ENCODE measurements at places on chromosomes 12 and 14.

- no peak for DNase-seq
Measured at GRCh38 chr14:76136476-76137110, 15.1 kb upstream of the GPATCH2L start.

DNA sequence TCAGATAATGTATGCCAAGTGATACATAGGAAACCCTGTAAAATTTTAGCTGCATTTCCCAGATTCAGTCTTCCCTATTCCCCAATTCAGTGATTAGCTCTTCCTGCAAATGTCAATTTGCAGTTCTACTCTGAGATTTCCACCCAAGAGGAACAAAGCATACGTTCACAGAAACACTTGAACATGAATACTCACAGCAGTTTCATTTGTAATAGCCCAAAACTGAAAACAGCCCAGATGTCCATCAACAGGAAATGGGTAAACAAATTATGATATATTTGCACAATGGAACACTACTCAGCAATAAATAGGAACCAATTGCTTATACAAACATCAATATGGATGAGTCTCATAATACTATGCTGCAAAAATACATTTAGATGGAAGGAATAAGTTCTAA, 194.2 kb downstream of the GXYLT1 start:
- DNase-seq = no peak

DNA sequence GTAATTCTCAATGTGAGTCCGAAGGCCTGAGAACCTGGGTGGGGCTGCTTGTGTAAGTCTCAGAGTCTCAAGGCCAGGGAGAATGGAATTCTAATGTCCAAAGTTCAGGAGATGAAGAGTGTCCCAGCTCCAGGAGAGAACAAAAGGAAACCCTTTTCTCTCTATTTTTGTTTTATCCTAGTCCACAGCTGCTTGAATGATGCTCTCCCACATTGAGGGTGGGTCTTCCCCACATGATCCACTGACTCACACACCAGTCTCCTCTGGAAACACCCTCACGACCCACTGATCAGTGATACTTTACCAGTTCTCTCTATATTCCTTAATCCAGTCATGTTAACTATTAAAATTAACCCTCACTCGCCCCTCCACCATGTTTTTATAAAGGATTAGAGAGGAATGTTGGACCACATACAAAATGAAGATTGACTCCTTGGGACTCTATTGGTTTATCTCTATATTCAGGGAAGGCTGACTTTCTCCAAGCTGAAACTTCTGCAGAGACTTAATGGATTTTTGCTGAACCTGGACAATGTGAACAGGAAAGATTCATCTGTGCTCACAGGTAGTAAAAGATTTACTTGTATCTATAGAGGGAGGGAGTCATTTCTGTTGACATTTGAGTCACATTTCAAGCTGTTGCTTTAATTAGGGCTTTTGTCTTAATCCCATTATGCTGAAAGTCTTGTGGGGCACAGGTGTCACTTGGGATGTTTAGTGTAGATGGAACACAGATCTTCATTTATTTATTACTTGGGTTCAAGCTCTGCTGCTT, 1061.0 kb upstream of the TMEM132C start:
- no peak for DNase-seq

DNA sequence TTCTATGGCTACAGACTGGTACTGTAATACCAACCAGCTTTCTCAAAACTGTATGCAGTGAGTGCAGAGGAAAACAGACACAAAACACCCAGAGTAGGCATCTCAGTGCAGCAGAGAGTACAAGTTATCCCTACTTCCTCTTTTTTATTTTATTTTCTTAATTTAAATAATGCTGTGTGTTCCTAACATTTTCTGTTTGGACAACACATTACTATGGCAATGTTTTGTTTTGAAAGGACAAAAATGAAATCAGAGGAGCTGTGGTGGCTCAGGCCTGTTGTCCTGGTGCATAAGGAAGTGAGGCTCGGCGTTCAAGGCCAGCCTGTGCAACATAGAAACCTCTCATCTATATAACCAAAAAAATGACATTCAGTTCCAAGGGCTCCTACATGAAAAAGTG, 33.7 kb upstream of the SELPLG start:
- DNase-seq = no peak

GRCh38 chr12:106962286-106962685, 6.6 kb downstream of the TMEM263 start:
- DNase-seq = no peak

DNA sequence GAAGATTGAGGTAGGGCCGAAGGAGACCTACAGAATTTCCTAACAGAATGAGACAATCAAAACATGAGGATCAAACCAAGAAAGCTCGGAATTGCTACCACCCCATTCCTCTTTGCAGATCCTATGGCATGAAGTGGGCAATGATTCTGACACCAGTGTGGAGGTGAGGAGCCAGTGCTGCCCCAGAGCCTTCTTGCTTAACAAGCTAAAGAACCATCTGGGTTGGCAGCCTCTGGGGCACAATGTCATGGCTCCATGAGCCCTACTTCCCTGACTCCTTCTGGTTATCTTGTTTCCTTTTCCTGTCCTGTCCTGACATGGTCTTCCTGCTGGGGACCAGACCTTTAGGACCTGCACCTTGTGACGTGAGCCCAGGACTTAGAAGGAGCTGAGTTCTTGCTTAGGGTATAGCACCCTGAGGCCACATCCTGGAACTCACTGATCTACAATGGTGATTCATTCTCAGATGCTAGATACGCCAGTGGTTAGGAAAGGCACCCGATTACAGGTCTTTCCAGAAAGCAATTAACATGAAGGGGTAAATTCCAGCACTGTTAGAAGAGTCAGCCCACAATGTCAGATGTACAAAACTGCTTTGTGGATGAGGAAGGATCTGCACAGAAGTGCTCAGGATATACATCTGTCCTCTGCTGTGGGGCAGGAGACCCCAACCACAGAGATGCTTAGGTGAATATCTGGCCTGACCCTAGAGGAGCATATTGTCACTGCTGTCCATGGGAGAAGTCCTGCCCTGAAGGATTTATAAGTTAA, 324.2 kb downstream of the ZFP36L1 start:
- DNase-seq = no peak

- DNase-seq = no peak
Measured at GRCh38 chr14:57295239-57295638, 26.5 kb downstream of the AP5M1 start.

GRCh38 chr12:126343321-126343720, 1278.1 kb downstream of the AACS start:
- DNase-seq = no peak

DNA sequence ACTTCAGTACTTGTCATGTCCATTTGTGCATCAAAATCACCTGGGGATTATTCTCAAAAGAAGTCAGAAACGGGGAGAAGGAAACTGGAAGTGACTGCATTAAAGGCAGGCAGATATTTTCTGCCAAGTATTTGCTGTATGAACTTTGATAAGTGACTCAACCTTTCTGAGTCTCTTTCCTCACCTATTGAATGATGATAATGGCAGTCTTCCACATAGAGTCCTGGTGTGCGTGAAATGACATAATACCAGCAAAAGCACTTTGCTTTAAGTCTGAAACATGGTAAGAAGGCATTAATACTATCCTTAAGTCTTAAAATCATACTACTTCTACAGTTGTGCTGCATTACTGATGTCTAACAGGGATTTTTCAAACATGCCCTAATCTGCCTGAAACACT, 278.5 kb downstream of the ADAMTS20 start:
- no peak for DNase-seq

GRCh38 chr12:104317538-104318210, 14.1 kb downstream of the EID3 start:
- DNase-seq = no peak

GRCh38 chr12:95424271-95424994, 49.5 kb upstream of the METAP2 start:
- no peak for DNase-seq

- no peak for DNase-seq
Measured at GRCh38 chr12:61554268-61555008, 705.8 kb upstream of the USP15 start.

GRCh38 chr12:3315201-3315661, 175.8 kb upstream of the PRMT8 start:
- no peak for DNase-seq

- DNase-seq = no peak
Measured at GRCh38 chr12:12481631-12482030, 81.0 kb downstream of the DUSP16 start.

DNA sequence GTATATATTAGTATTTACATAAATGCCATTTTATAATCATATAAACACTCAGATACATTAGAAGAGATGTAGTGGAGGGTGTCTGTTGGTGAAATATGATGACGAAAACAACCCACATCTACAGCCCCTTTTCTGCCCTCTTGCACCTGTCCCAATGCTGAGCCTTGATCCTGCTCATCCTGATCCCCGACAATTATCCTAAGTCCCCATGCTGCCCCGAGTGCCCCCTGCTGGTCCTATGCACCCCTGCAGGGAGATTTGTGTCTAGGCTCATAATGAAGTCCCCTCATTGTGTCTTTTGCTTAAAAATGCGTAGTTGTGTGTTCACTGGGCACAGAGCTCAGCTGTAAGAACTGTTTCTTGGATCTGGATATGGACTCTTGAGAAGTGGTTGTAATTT, 554.5 kb downstream of the TMEM121 start:
- no peak for DNase-seq

- DNase-seq = no peak
Measured at GRCh38 chr12:42448841-42449240, 122.9 kb downstream of the PPHLN1 start.

DNA sequence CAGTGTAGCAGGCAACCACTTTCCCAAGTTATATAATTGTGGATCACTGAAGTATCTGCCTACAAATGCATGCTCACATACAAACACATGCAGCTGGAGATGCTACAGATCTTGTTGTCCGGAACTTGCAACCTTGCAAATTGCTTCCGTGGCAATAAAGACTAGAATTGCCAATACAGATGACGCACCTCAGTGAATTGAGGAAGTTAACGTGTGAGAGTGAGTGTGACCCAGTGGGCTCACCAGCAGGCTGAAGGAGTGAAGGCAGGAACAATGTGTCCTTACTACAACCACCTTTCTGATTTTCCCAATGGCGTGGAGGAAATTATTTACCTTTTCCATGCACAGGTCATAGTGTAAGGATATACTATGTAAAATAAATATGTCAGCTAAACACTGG, 89.4 kb upstream of the GRIP1 start:
- no peak for DNase-seq

DNA sequence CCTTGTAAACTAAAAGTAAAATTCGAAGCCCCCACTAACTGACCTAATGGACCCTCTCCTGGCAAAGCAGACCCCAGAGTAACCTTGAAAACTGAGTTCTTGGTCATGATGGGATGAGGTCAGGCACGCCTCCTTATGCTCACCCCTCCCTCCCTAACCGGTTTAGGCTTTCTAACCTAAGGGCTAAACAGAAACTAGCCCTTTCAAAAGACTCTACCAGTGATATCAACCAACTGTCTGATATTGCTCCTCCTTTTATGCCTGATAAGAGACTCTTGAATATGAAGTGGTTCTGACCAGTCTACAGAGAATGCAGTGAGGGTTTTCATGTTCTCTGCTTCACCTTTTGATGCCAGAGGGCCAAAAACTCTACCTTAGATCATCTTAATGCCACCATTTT, 4.8 kb upstream of the LPCAT3 start:
- no peak for DNase-seq

GRCh38 chr12:107843351-107844311, 69.1 kb downstream of the ASCL4 start:
- no peak for DNase-seq

DNA sequence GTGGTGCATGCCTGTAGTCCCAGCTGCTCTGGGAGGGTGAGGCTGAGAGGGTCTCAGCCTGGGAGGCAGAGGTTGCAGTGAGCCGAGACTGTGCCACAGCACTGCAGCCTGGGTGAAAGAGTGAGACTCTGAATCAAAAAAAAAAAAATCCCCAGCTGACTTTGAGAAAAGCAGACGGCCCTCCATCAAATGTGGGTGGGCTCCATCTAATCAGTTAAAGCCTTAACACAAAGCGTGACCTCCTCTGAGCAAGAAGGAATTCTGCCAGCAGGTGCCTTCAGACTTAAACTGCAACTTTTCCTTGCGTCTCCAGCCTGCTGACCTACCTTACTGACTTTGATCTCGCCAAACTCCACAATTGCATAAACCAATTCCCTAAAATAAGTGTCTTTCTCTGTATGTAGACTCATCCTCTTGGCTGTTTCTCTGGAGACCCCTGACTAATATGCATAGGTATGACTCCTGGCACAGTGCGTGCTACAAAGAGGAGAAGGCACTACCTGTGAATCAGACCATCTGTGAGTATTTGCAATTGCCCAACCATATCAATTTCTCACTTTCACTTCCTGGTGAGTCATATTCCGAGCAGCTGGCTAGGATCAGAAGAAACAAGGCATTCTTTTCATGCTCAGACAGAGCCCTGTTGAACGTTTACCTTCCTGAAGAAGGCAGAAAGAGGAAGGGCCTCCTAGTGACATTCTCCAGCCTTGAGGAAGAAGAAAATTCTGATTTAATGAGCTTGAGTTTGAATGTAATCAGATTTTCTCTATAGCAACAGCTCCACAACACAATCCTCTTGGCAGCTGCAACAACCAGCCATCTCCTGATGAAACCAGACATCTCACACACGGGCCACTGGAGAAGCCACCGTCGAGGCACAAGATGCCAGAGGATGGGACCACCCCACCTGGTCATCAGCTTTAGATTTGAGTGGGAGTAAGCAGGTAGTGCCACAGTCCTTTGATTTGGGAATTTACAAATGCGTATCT, 54.3 kb downstream of the CLMN start:
- peak; percentile 22 for DNase-seq

GRCh38 chr12:108622921-108623514, 10.7 kb downstream of the SELPLG start:
- no peak for DNase-seq

- no peak for DNase-seq
Measured at GRCh38 chr14:69471916-69472315, 12.6 kb upstream of the PLEKHD1 start.

- DNase-seq = no peak
Measured at GRCh38 chr14:28323951-28324741, 442.4 kb upstream of the FOXG1 start.

GRCh38 chr14:104639885-104640548, 35.4 kb upstream of the TMEM179 start:
- DNase-seq = no peak

- no peak for DNase-seq
Measured at GRCh38 chr14:65387171-65387570, 25.4 kb upstream of the FUT8 start.

DNA sequence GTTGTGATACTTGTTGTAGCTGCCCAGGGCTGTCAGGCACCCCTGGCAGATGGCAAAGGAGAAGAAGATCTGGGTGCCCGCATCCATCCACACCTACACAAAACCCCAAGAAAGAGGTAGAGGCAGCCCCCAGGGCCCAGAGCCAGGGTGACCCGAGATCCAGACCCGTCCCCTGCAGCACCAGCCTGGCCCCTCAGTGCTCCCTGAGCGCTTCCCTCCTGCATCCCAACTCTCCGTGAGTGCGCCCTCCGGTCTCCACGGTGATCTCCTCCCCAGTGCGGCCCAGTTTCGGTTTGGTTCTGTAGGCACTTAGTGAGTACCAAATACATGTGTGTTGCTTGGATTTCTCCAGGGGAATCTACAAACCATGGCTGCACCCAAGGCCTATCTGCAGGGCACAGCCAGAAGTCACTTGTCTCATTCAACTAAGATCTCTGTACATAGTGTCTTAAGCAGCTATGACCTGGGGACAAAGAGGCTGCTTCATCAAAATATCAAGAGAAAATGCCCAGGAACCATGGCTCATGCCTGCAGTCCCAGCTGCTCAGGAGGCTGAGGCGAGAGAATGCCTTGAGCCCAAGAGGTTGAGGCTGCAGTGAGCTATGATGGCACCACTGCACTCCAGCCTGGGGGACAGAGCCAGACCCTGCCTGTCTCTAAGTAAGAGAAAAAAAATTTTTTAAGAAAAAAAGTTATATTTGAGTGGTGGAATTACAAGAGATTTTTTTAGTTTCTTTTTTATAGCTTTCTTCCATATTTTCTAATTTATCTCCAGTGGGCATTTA, 15.9 kb downstream of the SLC6A12 start:
- no peak for DNase-seq

Measured in GOT3 (cell line).